ENCODE measurements at places on chromosomes 6 and 20. TPM values are rescaled to one million over a fixed set of nuclear protein-coding genes. Genes with fewer than 3 reads are reported as not detected.

DNA sequence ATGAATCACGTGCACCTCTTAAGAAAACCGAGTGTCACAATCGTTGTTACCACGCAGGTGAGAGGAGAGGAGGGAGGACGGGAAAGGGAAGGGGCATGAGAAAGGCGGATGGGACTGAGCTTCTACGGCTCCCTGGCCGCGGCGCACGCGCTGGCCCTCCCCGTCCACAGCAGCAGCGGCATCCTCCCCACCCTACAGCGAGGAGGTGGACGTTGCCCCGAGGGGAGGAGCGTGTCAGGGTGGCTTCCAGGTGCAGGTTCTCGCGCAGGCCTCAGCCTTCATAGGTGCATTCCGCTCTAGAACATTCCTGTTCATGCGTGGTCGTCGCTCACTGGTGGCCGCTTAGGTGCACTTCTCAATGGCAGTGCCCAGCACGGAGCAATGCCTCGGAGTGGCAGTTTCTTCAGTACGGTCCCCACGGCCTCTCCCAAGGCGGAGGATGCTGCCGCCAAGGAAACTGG is 29.7 kb upstream of the AFDN start:
- no peak for DNase-seq

DNA sequence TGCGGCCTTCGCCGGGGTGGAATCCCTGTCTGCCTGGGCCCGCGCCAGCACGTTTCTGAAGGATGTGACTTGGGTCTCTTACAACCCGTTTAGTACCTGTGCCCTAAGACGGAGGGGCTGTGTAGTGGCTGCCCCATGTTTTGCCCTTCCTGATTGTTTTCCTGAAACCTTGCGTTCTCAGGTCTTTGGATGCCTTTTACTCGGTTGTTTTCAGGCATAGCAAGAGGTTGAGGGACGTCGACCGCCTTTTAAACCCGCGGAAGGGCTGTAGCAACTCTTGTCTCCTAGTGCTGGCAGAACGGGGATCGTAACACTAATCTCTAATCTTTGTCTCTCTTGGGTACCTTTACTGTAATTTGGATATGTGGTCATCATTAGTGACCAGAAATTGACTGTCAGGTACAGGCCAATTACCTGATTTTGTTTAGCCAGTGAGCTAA is 706 bp upstream of the NANP start:
- DNase-seq, result no peak

CAPN11 gene
- 3.2 TPM for total RNA-seq

FOXF2 gene
- not detected for total RNA-seq

DNA sequence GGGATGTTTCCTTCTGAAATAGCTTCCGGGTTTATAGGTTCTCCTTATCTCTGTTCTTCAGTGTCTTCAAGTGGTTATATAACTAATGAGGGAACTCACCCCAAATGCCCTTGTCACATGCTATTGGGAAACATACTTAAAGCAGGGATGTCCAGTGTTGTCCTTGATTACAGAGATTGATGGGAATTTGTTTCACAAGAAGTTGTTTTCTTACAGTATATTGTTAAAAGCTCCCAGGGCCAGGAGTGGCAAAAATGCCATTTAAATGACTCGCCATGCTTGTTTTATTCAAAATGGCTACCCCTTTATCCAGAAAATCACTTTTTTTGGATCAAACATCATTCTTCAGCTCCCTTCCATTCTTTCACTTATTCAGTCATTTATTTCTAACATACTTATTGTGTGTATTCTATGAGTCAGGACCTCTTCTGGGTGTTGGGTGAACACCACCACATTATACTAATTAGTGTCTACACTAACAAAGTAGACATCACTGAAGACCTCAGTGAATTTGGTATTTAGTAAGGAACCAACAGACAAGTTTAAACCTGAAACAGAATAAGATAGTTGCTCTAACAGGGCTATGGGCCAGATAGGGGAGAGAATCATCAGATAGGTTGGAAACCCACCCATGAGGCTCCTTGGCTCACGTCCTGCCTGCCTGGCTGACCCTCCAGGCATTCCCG is 791.1 kb downstream of the MAFB start:
- no peak for DNase-seq

- no peak for DNase-seq
Observed at GRCh38 chr20:63961664-63962425, 5.6 kb upstream of the UCKL1 start.

DNA sequence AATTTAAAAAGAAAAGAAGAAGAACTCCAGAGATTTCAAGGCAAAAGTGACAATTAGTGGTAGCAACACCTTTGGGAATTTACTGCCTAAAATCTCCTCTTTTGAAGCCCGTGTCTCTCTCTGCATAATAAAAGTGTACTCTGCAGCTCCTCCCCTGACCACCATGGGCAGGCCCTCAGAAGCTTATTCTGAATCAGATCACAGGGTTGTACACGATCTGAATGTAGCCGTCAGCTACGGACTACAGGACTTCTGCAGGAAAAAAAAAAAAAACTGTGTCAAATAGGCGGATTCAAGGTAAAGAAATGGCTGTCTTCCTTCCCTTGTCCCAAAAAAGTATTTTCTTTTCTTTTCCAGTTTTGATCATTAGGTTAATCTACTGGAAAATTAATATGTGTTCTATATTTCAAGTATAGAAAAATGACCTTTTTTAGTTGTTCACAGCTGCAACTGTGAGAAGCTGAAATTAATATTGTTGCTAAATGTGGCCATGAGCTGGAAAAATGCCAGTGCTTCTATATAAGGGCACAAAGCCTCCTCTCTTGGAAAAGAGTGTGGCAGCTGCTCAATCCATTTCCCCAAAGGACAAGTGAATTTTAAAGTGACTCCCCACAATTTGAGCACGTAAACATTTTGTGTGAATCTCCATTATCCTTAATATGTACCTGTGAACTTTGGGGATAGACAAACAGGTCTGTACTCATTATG is 397.4 kb downstream of the C6orf118 start:
- no peak for DNase-seq

NEDD9 gene
- total RNA-seq, result 87.6 TPM

GRCh38 chr20:57794600-57795341 is 85.0 kb upstream of the PMEPA1 start:
- DNase-seq, result no peak

TNXB gene
- 1.7 TPM for total RNA-seq
